ENCODE measurements at places on chromosomes 4 and X. TPM values are rescaled to one million over a fixed set of nuclear protein-coding genes. Genes with fewer than 3 reads are reported as not detected.

The RHOXF1 gene
- not detected for total RNA-seq

The N4BP2 gene
- total RNA-seq: 4.8 TPM

The KLF8 gene
- total RNA-seq: 3.2 TPM

The TMPRSS11D gene
- not detected for total RNA-seq

The RPA4 gene
- total RNA-seq: 0.79 TPM

The DUSP21 gene
- total RNA-seq: not detected

The GAGE12J gene
- total RNA-seq: not detected

The BEX3 gene
- 344 TPM for total RNA-seq

The GPRASP3 gene
- total RNA-seq: 3.8 TPM

The PAGE2 gene
- not detected for total RNA-seq

The RAB39B gene
- total RNA-seq: 0.13 TPM

The ITGB1BP2 gene
- 24.3 TPM for total RNA-seq

The SNCA gene
- total RNA-seq: 1.4 TPM

The SLC9B1 gene
- total RNA-seq: 4.9 TPM

The NDST4 gene
- not detected for total RNA-seq

The NUDT11 gene
- total RNA-seq: 7.3 TPM

The ENPEP gene
- total RNA-seq: 0.50 TPM

The ABLIM2 gene
- 4.2 TPM for total RNA-seq

The CSN1S1 gene
- total RNA-seq: not detected

The GPR119 gene
- total RNA-seq: not detected

The ETDA gene
- not detected for total RNA-seq

The UBL4A gene
- 35.7 TPM for total RNA-seq

The BTC gene
- total RNA-seq: 0.92 TPM

The CT45A3 gene
- total RNA-seq: not detected

The FAAH2 gene
- total RNA-seq: 0.25 TPM

The LONRF3 gene
- total RNA-seq: 1.3 TPM

The TAPT1 gene
- total RNA-seq: 20.0 TPM

The ZNF732 gene
- total RNA-seq: 0.31 TPM

The IQCM gene
- not detected for total RNA-seq

The POLR2B gene
- total RNA-seq: 106 TPM

The VBP1 gene
- 62.9 TPM for total RNA-seq

The ARHGAP4 gene
- 1.2 TPM for total RNA-seq

The KLB gene
- total RNA-seq: 0.06 TPM

The UGT2A1 gene
- total RNA-seq: 0.13 TPM

The ZFP92 gene
- under 0.01 TPM for total RNA-seq

The GSX2 gene
- total RNA-seq: not detected

The ATP6AP2 gene
- total RNA-seq: 163 TPM

The SPANXN3 gene
- not detected for total RNA-seq

The UCP1 gene
- not detected for total RNA-seq

The CCKAR gene
- total RNA-seq: 0.13 TPM

The AREG gene
- total RNA-seq: not detected

The C1QTNF7 gene
- 1.1 TPM for total RNA-seq

The BGN gene
- total RNA-seq: 56.3 TPM

The SOX3 gene
- total RNA-seq: not detected

The WAS gene
- total RNA-seq: 0.12 TPM

The RASSF6 gene
- total RNA-seq: 0.13 TPM

The PHEX gene
- total RNA-seq: 0.66 TPM

The FGFR3 gene
- 0.92 TPM for total RNA-seq
